ENCODE measurements at places on chromosomes 3 and 15.

DNA sequence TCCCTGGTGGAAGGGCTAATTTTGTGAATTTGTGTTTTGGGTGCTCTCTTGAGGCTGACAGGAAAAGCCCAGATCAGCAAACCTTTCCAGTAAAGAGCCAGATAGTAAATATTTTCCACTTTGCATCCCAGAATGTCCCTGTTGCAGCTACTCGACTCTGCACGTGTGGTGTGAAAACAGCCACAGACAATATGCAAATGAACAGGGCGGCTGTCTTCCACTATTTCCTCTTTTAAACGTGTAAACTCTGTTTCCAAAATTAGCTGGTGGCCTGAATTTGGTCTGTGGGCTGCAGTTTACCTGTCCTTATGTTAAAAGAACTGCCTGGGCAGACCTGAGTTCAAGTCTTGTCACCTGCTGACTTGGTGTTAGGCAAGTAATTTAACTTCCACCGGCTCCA lies 202.7 kb downstream of the EDEM1 start:
- H3K4me3 ChIP-seq = no peak overlapping the region
- peaks cover 35% of the 10 kb centered on the region for H3K27me3 ChIP-seq
- no peak for DNase-seq
- no peak overlapping the region for H3K27ac ChIP-seq
- H3K4me1 ChIP-seq = peaks cover 6% of the 10 kb centered on the region

DNA sequence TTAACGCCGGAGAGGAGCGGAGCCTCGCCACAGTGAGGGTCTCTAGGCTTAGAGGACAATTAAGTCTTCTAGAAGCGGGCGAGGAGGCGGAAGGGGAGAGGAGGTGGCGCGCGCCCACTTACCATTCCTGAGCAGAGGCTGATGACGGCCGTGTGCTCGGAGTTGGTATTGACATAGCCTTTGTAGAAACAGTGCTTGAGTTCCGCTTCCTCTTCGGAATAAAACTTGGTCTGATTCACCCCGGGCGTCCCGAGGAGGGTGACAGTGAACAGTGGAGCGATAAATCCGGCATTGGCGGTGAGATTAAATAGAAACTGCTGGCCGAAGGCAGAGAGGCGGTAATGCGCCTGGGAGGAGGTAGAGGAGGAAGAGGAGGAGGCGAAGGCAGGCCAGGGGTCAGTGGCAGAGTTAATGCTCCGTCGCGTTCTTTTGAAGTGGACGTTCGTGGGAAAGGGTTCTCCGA lies 1.3 kb downstream of the ADAMTS9 start:
- no peak overlapping the region for H3K27ac ChIP-seq
- DNase-seq = no peak
- H3K36me3 ChIP-seq = peaks cover 4% of the 10 kb centered on the region
- no peak overlapping the region for H3K4me3 ChIP-seq

- no peak overlapping the region for H3K27ac ChIP-seq
- H3K4me1 ChIP-seq = peaks cover 6% of the 10 kb centered on the region
- DNase-seq = no peak
Measured at GRCh38 chr3:43120937-43121336, 15.1 kb upstream of the POMGNT2 start.

- no peak for DNase-seq
- no peaks in the 10 kb centered on the region for H3K4me1 ChIP-seq
- no peak overlapping the region for H3K4me3 ChIP-seq
Measured at GRCh38 chr3:109112946-109113760, 4.8 kb downstream of the MORC1 start.

DNA sequence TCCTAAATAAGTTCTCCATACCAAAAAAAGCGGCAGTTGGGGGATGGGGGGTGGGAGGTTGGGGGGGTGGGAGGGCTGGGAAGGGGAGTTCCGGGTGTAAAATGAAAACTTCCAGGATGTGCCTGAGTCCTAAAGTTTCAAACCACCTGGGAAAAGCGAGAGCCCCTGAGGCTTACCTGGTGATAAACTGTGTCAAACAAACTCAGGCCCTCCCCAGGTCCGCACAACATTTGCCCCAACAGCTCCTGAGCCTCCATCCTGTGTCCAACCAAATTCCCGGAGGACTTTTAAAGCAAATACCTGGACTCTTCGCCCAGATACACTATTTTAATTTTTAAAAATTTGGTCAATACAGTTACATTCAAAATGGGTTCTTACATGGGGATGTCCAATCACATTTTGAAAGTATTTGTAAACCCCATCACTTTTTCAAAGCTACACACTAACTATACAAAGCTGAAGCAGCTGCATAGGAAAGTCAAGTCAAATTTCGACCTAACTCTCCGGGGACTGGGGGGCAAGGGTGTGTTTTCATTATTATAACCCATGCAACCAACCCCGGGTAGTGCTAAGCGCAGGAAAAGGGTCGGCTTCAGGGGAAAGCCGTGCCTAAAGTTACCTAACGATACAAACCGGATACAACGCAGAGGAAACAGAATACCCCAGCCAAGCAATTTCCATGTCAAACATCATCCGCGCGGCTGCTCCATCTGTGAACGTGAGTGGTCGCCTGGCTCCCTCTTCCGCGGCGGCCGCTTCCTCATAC lies 685 bp upstream of the FOXB1 start:
- peak overlapping the region; percentile 95 for H3K4me3 ChIP-seq
- H3K4me1 ChIP-seq = peaks cover 36% of the 10 kb centered on the region
- peaks cover 9% of the 10 kb centered on the region for H3K36me3 ChIP-seq
- peaks cover 88% of the 10 kb centered on the region for H3K27me3 ChIP-seq
- H3K27ac ChIP-seq = peak overlapping the region; percentile 69

DNA sequence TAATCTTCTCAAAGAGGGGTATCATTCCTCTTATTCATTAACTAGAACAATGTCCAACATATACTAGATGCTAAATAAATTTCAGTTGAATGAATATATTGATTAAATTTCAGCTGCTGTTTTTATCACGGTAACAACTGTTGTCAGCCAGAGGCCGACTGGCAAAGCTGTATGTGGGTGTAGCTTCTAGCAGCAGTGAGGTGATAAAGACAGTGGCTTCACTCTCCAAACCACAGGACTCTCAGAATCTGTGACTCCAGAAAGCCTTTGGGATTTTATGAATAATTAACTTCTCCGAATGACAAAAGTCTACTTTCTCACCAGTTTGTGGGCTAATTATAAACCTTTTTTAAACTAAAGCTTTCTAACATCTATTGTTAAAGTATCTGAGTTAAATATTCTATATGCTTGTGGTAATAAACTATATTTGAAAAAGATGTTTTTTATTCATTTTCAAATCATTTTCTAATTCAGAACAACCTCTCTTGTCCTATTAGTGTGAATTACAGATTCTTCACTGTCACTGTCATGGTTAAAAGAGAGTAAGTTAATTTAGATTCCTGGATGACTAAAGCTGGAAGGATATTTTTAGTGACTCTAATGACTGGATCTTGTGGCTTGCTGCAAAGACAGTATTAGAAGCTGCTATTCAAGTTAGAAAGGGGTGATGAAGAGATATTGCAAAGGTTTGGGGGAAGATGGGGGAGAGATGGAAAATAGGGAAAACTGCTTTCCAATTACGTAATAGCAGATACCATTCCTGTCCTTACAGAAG lies 796.4 kb upstream of the ARPP21 start:
- H3K4me1 ChIP-seq = no peaks in the 10 kb centered on the region
- no peak for DNase-seq
- no peaks in the 10 kb centered on the region for H3K36me3 ChIP-seq
- H3K27me3 ChIP-seq = no peaks in the 10 kb centered on the region

GRCh38 chr15:68441045-68441743 lies 9.2 kb upstream of the ITGA11 start:
- DNase-seq = no peak
- no peak overlapping the region for H3K27ac ChIP-seq

DNA sequence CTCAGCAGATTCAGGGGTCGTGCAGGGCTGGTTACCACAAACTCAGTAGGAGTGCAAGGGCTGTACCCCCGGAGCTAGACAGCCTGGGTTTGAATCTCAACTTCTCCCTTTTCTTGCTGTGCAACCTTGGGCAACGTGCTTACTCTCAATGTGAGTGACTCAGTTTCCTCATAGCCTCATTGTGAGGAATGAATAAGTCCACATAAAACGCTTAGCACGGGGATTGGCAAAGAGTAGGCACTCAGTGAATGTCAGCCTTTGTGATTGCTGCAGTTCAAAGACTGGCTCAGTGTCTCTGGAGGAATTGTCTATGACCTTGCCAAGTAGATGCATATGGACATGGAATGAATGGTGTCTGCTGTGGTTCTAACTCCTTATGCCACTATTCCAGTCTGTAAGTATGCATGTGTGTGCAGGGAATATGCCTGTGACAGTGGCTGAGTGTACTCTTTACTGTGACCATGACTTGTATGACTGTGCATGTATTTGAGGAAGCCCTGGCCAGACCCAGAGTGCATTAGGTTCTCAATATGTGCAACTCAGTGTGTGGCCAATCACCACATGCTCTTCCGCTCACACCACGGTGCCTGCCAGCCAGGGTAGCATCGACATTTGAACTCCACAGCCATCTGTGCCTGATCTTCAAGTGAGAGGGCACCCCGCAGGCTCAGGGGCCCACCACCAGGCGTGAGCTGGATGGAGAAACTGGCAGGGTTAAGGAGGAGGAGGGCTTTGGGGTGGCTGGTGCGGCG lies 900 bp upstream of the HYAL3 start:
- H3K27ac ChIP-seq = peak overlapping the region; percentile 97
- no peaks in the 10 kb centered on the region for H3K27me3 ChIP-seq

GRCh38 chr3:72257738-72258137 lies 472.8 kb upstream of the PROK2 start:
- peaks cover 20% of the 10 kb centered on the region for H3K27me3 ChIP-seq
- no peak overlapping the region for H3K27ac ChIP-seq
- peaks cover 11% of the 10 kb centered on the region for H3K4me1 ChIP-seq
- no peak for DNase-seq

- peaks cover 6% of the 10 kb centered on the region for H3K36me3 ChIP-seq
- H3K4me1 ChIP-seq = no peaks in the 10 kb centered on the region
- H3K4me3 ChIP-seq = no peak within 1 kb of the TSS
Measured at GRCh38 chr3:122055215-122055614, at the start of gene CD86. CD86 (plus strand) TSS chr3:122055362; CDS start chr3:122055490, 128 bp downstream.

DNA sequence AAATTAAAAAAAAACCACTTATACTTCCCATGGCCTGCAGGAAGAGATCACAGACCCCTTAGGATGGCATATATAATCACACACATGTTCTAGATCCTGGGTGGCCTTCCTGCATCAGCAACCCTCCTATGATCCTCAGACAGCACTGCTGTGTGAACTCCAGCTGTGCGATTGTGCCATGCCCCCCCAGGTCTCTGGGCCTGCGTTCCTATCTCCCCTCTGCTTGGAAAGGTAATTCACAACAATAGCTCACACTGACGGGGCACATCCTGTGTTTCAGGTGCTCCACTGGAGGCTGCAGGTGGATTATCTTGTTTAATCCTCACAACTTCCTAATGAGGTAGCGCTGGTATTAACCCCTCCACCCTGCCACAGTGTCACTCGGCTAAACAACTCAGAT lies 71.2 kb upstream of the GLCE start:
- no peak overlapping the region for H3K4me3 ChIP-seq
- peaks cover 6% of the 10 kb centered on the region for H3K36me3 ChIP-seq
- H3K27ac ChIP-seq = no peak overlapping the region
- H3K27me3 ChIP-seq = peaks cover 32% of the 10 kb centered on the region

- no peak overlapping the region for H3K4me3 ChIP-seq
- no peaks in the 10 kb centered on the region for H3K4me1 ChIP-seq
- no peak for DNase-seq
Measured at GRCh38 chr3:118666-119065, 77.9 kb upstream of the CHL1 start.

DNA sequence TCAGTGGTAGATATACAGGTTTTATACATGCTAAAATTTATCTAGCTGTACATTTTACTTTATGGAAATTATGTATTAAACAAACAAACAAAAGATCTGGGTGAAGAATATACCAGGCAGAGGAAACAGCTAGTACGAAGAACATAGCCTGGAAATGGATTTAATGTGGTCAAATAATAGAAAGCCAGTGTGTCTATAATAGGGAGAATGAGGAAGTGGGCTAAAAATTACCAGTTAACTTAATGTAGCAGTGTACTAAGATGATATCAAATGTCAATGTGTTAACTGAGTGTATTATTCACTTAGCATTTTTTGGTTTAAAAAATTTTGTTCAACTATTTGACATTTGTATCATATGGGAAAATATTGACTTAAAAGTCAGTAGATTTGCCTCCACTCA lies 22.8 kb upstream of the SLC15A2 start:
- no peaks in the 10 kb centered on the region for H3K4me1 ChIP-seq
- DNase-seq = no peak
- peaks cover 6% of the 10 kb centered on the region for H3K36me3 ChIP-seq
- H3K27me3 ChIP-seq = no peaks in the 10 kb centered on the region
